ENCODE measurements at places on chromosomes 12 and 14.

GRCh38 chr12:65121049-65121955, at the start of gene WIF1:
WIF1 (minus strand) TSS chr12:65121305; CDS start chr12:65121191, 114 bp downstream.
- no peak for DNase-seq

DNA sequence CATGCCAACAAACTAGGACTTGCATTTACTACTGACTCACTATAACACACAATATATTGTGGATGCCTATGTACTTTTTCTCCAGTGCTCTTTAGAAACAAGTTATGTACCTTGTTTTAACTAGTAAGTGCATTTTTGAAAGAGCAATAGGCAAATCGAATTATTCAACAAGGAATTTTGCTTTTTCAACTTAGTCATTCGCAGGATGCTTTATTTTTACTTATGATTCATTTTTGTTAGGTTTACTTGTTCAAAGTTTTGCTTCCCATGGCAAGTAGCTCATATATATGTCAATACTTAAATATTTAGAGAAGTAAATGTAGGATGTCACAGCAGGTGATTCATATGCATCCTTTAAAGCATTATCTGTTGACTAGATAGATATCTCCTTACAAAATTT, 149.8 kb downstream of the PELI2 start:
- DNase-seq: no peak

- no peak for DNase-seq
Measured at GRCh38 chr14:88614218-88614907, 51.5 kb downstream of the ZC3H14 start.

GRCh38 chr12:74578486-74578885, 40.9 kb downstream of the ATXN7L3B start:
- no peak for DNase-seq

- DNase-seq: no peak
Measured at GRCh38 chr14:70713511-70713916, 71.8 kb downstream of the TTC9 start.

GRCh38 chr14:59939828-59940227, 19.9 kb downstream of the LRRC9 start:
- DNase-seq: no peak

- no peak for DNase-seq
Measured at GRCh38 chr14:95645389-95645996, 40.7 kb upstream of the TCL1B start.

DNA sequence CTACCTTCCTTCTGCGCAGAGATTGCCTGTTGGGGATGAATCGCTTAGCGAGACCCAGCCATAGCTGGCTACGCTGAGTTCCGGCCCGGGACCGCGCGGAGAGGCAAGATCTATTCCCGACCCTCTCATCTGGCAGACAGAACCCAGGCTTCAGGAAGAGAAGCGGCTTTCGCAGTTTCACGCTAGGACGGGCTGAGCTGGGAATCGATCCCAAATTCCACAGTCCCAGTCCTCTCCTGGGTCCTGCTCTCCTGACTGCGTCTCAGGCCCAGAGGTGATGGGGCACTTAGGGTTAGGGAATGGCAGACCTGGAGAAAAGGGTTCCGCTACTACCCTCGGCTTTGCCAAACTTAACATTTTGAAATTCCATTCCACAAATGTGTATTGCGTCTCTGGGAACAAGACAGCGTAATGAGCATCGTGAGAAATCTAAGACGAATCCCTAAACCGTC, 2.8 kb downstream of the PTPN21 start:
- DNase-seq: no peak

DNA sequence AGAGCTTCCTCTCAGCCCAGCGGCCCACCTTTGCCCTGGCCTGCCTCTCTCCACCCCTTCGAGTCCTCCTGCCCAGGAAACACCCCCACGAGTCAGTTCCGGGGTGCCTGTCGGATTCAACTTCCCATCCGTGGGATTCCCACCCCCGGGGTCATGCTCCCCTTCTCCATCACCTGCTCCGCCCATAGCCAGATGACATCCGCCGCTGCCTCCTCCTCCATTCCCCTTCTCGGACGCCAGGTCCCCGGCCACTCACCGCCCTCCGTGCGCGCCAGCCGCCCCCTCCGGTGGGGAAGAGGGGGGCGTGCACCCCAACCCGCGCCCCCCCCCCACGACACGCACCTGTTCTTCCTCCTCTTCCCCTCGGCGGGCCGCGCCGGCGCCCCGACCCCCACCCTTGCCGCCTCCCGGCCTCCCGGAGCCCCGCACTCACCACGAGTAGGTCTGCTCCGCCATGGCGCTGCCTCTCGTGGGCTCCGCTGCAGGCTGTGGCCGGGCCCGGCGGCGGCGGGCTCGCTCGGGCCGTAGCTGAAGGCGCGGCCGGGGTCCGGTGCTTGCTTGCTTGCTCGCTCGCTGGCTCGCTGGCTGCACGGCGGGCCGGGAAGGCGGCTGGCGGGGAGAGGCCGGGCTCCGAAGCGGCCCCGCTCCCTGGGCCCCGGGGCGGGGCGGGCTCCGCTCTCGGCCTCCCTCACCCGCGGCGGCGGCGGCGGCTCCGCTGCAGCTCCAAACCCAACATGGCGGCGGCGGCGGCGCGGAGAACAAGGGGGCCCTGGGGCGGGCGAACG, 554 bp downstream of the SPPL3 start:
- no peak for DNase-seq

DNA sequence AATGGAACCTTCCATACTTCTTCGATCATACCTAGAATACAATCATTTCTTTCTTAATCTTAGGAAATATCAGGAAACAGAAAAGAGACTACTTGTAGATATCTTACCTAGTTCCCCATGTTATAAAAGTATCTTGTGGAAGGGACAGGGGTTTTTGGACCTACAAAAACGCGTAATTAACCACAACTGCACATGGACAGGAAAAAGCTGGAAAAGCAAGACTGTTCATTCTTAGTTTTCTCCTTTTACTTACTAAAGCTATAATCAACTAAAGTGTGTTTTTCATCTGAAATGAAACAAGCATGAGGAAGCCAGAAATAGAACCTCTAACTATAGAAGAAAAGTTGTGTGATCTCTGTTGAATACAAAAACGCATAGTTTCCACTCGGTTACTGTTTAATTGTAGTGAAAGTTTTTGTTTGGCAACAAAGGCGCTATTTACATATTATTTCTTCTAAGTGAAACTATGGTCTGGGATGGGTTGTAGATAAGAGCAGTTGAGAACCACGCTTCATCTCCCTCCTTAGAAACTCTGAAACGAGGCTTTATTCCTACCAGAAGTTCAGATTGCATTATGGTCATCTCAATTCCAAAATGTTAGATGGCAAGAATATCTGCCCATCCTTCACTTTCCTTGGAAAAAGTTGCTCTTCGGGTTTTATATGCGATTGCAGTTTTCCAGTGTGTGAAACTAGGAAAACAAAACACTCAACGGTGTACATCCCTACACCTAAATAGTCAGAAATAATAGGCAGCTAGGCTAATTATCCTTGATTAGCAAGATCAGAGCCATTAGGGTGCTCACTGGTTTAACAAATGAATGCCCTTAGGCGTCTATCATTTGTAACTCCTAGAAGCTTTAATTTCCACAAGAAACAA, 1.1 kb downstream of the BCAT1 start:
- no peak for DNase-seq
